CD4-positive, CD25-positive, alpha-beta regulatory T cell (primary cell): ENCODE measurements at places on chromosomes 11 and 22. TPM values are rescaled to one million over a fixed set of nuclear protein-coding genes. Genes with fewer than 3 reads are reported as not detected.

Gene VWCE
- 0.94 TPM for total RNA-seq

Gene MEN1
- 31.3 TPM for total RNA-seq

Gene OR10S1
- total RNA-seq, result not detected

DNA sequence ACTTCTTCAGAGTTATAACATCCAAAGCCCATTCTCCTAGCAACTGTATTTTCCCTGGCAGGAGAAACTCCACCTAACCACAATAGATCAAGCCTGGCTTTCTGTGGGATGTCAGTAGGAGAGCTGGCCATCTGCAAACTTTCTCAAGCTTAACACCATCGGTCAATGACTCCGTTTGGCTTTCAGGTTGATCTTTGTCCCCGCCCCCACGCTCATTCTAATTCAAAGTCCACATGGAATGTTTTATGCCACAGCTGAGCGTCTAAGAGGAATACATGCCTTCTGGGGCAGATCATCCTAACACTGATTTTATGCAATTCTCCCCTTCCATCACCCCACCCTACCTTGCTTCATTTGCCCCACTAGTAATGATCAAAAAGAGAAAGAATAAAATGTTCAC is 4.8 kb downstream of the GVQW3 start:
- H3K36me3 ChIP-seq, result peaks cover 2% of the 10 kb centered on the region
- no peak overlapping the region for H3K4me3 ChIP-seq
- H3K4me1 ChIP-seq, result peaks cover 14% of the 10 kb centered on the region
- DNase-seq, result no peak
- H3K27ac ChIP-seq, result no peak overlapping the region
- H3K27me3 ChIP-seq, result no peaks in the 10 kb centered on the region

DNA sequence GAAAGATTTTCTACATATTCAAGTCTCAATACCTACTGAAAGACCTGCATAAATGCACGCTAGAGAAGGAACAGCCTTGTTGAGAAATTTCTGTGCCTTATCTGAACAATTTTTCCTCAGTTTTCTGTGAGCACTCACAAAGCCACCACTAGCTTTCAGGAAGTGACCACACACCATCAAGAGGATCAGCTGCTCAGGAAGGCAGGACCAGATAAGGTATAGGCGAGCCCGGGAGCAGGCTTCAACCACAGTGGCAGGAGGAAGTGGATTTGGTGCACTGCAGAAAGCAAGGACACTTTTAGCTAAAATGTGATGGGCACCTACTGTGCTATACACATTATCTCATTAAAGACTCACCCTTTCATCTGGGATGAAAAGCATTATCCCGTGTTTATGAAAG is 220.8 kb downstream of the RAB38 start:
- H3K36me3 ChIP-seq, result no peaks in the 10 kb centered on the region
- no peak overlapping the region for H3K27ac ChIP-seq
- H3K27me3 ChIP-seq, result no peaks in the 10 kb centered on the region
- no peak for DNase-seq
- no peak overlapping the region for H3K4me3 ChIP-seq
- no peaks in the 10 kb centered on the region for H3K4me1 ChIP-seq

DNA sequence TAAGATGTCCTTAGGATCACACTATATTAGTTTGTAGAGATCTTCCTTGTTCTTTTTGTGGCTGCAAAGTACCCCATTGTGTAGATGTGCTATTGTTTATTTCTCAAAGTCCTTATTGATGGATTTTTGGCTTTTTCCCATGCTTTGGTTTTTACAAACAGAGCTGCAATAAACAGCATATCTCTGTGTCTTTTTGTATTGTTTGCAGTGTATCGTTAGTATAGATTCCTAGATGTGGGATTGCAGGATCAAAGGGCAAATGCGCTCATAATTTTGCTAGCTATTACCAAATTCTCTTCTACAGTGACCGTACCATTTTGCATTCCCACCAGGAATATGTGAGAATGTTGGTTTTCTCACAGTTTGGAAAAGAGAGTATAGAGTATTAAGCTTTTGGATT is 27.5 kb upstream of the FTH1 start:
- no peak overlapping the region for H3K27ac ChIP-seq
- H3K4me3 ChIP-seq, result no peak overlapping the region
- H3K4me1 ChIP-seq, result no peaks in the 10 kb centered on the region
- no peaks in the 10 kb centered on the region for H3K27me3 ChIP-seq
- no peak for DNase-seq

GRCh38 chr11:1487091-1487850 is 692 bp upstream of the MOB2 start:
- no peaks in the 10 kb centered on the region for H3K27me3 ChIP-seq
- H3K4me3 ChIP-seq, result no peak overlapping the region
- no peak for DNase-seq
- H3K4me1 ChIP-seq, result peaks cover 35% of the 10 kb centered on the region
- H3K27ac ChIP-seq, result no peak overlapping the region
- H3K36me3 ChIP-seq, result peaks cover 3% of the 10 kb centered on the region

GRCh38 chr11:1828542-1828941 is 6.2 kb upstream of the SYT8 start:
- H3K4me3 ChIP-seq, result no peak overlapping the region
- H3K27ac ChIP-seq, result no peak overlapping the region
- H3K27me3 ChIP-seq, result no peaks in the 10 kb centered on the region
- peaks cover 5% of the 10 kb centered on the region for H3K4me1 ChIP-seq

DNA sequence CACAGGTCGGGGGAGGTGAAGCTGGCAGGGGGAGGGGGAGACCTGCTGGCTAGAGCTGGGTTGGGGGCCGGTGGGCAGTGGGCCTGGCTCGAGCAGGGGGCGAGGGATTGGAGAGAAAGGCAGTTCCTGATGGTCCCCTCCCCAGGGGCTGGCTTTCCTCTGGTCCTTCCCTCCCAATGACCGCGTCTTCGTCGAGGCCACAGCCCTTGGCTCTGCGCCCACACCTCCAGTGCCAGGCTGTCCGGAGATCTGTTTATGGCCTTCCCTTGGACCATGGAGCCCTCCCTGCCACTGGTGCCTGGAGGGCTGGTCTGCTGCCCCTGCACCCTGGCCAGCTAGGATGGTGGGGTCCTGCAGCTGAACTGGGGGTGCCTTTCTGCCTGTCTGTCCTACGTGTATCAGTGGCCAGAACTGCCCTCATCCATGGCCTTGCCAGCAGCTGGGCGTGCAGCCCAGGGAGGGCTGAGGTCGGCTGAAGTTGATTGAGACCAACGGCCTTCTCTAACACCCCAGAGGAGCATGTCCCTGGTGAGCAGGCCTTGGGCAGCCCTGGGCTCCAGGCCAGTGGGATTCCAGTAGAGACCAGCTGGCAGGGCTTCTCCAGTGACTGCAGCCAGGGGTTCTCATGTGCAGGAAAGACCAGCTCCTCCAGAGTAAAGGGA is 12.3 kb downstream of the TANGO2 start:
- peaks cover 18% of the 10 kb centered on the region for H3K4me1 ChIP-seq
- no peak for DNase-seq
- peaks cover 15% of the 10 kb centered on the region for H3K36me3 ChIP-seq
- no peak overlapping the region for H3K27ac ChIP-seq

DNA sequence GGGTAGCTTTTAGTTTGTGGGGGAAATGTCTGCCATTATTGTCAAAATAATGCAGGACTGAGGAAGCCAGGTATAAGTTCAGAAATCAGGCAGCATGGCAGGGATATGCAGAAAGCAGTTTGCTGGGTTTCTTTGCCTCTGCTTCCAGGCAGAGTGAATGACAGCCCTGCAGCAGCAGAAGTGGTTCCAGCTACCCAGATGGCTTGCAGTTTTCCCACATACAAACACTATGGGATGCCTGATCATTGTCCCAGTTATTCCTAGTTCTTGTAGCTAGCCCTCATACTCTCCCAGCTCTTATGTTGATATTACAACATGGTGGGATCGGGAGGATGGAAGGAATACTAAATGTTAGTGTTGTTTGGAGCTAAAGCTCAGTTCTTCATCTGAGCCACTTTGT is 2.8 kb upstream of the DIXDC1 start:
- H3K27ac ChIP-seq, result no peak overlapping the region
- no peaks in the 10 kb centered on the region for H3K36me3 ChIP-seq
- DNase-seq, result no peak
- peaks cover 33% of the 10 kb centered on the region for H3K4me1 ChIP-seq
- H3K4me3 ChIP-seq, result no peak overlapping the region

DNA sequence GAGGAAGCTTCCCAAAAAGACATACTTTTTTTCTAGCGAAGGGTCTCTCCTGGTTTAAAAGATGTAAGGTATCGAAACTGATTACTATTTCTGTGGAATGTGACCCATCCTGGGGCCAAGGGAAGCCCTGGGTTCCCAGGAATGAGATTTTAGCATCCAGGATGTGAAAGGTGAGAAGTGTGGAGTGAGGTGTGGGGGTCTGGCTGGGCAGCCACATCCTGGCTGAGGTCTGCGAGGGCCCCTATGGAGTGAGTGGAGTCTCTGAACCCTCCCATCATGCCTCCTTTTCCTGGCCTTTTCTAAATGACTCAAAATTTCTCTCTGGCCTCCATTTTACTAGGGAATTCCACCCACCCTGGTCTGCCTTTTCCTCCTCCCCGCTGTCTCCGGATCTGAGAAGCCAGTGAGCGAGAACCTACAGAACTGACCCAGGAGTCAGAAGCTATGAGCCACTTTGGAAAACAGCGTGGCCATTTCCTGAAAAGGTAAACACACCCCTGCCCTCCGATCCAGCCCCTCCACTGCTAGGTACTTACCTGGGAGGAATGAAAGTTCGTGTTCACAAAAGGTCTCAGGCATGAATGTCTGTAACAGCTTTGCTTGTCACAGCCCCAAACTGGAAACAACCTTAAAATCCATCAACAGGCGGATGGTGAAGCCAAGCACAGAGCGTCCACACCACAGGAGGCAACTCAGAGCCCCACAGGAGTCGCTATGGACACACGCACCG is 27.7 kb upstream of the SHANK2 start:
- H3K4me3 ChIP-seq, result no peak overlapping the region
- no peaks in the 10 kb centered on the region for H3K36me3 ChIP-seq
- no peak overlapping the region for H3K27ac ChIP-seq
- H3K27me3 ChIP-seq, result no peaks in the 10 kb centered on the region
- DNase-seq, result no peak

DNA sequence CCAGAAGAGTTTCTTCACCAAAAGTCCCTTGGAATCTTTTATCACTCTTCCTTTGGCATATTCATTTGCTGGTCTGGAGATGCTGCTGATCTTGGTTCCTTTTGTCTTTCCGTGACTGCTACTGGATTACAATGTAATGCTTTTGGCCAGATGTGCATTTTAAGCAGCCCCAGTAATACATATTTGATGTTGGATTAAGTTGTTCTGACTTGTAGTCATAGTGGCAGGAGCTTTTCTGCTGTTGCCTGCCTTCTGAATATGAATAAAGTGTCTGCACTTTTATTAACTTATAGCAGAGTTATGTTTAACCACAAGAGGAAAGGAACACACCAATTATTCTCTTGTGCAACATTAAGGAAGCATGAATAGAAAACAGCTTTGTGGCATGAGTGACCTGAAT is 360.0 kb upstream of the DDI1 start:
- H3K4me1 ChIP-seq, result no peaks in the 10 kb centered on the region
- no peak for DNase-seq
- no peak overlapping the region for H3K27ac ChIP-seq
- no peaks in the 10 kb centered on the region for H3K36me3 ChIP-seq
- no peaks in the 10 kb centered on the region for H3K27me3 ChIP-seq
- H3K4me3 ChIP-seq, result no peak overlapping the region

DNA sequence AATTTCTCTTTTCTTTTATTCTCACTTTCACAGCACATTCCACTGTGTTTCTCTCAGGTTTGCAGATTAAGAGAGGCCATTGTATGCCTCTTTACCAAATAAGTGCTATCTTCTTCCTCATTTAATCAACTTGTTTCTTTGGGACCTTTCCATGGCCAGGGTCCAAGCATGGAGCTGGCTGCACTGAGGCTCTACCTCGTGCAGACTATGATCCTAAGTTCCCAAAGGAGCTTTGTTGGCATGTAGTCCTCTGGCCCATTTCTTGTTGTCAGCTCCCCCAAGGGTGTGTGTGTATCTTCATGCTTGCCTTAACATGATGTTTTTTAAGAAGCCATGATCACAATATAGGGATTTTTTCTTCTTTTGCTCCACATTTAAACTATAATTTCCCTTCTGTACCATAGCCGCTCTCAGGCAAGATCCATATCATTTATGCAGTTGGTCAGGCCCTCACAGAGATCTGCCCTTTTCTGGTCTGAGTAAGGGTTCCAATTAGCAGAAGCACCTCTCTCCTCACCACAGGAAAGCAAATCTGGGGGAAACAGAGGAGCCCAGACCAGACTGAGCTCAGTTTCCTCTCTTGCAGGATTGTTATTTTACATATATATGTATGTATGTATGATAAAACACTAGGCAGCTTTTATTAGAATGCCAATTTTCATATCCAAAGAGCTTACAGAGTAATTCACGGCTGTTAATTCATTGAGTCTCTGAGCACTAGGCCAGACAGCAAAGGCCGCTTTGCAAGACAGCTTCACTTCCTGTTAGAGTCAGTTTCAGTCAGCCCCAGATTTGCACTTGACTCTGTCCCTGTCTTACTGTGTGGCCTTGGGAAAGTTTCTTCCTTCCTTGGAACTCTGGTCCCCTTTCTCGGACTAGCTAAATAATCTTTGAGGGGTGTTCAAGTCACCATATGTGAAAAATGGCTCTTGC is 34.3 kb downstream of the CYB5R2 start:
- H3K4me3 ChIP-seq, result no peak overlapping the region
- no peaks in the 10 kb centered on the region for H3K27me3 ChIP-seq
- H3K4me1 ChIP-seq, result no peaks in the 10 kb centered on the region

DNA sequence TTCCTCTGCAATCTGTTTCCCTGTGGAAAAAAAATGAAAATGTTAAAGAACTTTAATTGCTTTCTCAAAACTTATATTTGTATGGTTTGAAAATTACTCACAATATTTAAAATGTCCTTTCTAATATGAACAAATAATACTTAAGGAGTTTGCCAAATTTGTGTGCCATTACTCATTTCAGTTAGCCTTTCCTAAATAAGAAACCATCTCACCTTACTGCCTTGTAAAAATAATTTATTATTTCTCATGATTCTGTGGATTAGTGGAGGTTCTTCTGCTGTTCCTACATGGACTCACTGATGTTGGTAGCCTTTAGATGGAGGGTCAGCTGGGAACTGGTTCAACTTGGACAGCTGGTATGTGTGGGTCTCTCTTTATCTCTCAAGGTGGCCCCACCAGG is 428.6 kb downstream of the CNTN5 start:
- H3K4me3 ChIP-seq, result no peak overlapping the region
- no peaks in the 10 kb centered on the region for H3K4me1 ChIP-seq
- no peaks in the 10 kb centered on the region for H3K27me3 ChIP-seq
- no peak for DNase-seq
- H3K27ac ChIP-seq, result no peak overlapping the region

DNA sequence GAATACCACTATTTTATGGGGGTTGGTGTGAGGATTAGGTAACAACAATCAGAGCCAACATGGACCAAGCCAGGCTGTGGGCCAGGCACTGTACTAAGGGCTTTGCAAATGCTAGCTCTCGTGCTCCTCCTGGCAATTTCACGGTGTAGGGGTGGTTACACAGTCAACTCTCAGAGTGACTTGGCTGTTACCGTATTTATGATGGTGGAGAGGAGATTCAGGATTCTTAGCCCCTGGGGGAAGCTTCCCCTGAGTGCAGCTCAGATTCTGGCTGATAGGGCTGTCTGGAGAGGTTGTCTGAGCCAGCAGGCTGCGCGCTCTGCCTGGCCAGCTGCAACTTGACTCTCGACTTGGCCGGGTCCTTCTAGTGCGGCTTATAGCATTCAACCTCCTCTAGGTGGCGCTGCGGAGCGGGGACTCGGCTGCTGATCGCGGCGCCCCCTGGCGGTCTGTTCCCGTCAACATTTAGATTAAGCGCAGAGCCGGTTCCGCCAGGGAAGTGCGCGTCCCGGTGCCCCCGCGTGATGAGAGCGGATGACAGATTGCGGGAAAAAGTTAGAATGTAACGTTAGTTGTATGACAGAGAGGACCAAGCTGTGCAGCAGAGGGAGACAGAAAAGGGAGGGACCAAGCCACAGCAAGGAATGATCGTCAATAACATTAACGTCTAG is 4.5 kb upstream of the NCF4 start:
- H3K27ac ChIP-seq, result no peak overlapping the region
- H3K4me1 ChIP-seq, result peaks cover 24% of the 10 kb centered on the region
- H3K27me3 ChIP-seq, result no peaks in the 10 kb centered on the region
- peak overlapping the region; percentile 62 for H3K4me3 ChIP-seq
- H3K36me3 ChIP-seq, result no peaks in the 10 kb centered on the region
